Right atrium auricular region (tissue), 2 donors: ENCODE measurements at places on chromosomes 3 and 15. TPM values are rescaled to one million over a fixed set of nuclear protein-coding genes. Genes with fewer than 3 reads are reported as not detected.

DNA sequence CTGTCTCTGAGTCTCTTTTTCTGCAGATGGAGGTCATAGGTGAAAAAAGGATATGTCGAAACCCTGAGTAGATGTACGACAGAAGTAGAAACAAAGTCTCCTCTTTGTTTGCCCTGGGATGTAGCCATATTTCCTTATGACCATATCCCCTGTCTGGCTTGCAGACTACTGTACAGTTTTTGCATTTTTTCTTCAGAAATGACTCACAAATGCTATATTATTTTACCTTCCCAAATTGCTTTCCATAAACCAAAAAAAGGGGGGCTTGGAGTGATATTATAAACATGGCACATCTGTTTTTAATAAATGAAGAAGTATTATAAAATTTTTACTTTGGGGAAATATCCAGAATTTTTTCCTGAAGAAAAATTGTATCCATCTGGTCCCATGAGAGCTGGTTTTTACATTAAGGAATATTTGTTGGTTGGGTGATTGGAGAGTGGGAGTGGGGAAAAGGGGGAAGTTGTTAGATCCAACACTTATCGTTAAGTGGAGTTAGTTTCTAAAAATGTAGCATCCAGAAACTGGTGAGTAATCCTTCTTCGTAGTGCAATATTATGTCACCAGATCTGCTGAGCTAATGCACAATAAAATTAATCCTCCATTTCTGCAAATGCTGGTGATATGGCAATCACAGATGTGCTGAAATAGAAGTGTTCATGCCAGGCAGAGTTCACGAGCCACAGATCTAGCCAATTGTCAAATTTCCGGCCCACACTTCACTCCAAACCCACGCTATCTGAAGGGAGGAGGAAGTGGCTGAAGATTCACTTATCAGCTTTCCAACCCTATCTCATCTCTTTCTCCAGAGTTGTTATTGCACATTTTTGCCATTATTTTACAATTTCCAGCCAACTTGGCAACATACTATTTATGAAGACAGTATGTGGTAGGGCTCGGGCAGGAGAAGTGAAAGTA is 313.6 kb upstream of the ATP11B start:
- no peak for DNase-seq

- DNase-seq, result no peak
Measured at GRCh38 chr15:43244092-43244491, 22.6 kb downstream of the TGM5 start.

DNA sequence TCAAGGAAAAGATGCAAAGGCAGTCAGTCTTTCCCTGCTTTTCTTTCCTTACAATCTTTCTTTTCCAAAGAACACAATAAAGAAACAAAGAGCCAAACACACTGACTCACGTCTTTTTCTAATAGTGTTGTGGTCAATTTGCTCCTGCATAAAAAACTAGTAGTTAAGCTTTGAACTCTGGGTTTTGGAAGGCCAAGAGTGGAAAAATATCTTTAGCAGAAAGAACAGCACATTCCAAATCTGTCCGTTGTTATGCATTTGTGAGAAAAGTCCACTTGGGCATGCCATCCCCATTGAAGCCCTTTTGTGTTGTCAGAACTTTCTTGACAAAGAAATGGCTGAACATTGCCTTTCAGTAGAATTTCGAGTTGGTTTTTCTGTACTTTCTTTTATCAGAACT is 18.2 kb downstream of the COL8A1 start:
- no peak for DNase-seq

DNA sequence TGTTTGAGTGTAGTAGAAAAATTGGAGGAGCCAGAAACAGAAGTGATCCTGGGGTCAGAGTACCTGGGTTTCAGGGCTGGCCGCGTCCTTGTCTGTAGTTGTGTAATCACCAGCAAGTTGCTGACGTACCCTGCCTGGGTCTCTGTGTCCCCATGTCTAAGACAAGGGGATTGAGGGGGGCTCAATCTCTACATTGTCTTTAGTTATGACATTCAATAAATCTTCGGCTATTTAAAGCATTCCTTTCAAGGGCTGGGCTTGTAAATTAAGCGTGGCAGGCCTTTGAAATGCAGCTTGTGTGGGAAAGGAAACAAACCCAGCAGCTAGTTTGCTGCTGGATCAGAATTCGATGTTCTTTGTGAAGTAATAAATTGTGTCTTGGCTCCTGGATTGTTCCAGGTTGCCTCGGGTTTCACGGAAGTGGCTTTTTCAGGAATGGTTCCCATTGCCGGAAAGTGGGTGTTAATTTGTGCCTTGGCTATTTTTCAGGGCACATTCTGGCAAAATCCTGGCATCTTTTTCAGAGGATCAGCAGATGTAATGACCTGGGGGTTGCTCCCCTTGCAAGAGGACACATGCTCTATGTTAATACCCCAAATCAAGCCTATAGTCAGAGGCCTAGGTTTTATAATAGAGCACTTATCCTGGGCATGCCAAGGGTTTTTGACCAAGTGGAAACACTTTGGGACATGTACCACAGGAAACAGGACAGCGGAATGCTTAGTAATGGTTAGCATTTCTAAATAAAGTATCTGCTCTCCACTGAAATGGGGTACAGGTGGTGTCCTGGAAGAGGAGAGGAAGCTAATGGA is 294.8 kb upstream of the NR2E3 start:
- DNase-seq, result no peak

DNA sequence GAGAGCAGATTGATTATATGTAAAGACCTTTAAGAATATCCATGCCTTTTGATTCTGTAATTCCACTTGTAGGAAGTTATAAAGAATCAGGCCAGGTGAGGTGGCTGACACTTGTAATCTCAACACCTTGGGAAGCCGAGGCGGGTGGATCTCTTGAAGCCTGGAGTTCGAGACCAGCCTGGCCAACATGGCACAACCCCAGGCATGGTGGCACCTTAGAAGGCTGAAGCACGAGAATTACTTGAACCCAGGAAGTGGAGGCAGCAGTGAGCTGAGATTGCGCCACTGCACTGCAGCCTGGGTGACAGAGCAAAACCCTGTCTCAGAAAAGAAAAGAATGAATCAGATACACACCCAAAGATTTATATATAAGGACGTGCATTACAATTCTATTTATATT is 33.9 kb downstream of the HRH1 start:
- no peak for DNase-seq

DNA sequence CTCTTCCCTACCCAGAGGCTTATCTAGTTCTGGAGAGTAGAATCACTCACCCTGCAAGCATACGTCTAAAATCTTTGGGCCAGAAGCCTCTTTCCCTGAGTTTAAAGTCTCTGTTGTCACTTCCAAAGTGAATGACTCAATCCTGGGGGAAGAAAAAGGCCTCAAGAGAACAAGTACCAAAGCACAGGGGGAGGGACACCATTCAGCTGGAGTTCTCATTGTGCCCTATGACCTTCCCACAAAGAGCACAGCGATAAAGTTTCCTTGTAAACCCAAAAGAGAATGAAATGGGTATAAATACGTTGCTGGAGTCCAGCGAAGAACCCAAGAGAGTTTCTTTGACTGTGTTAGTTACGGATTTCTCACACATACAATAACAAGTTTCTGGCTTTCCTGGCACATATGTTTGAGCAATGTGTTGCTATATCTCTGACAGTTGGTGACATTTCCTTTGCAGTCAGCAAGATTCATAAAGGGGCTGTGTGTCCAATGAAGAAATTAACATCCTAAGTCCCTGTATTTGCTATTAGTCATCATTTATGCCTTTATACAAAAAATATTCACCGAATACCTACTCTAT is 107.3 kb upstream of the PTPRG start:
- no peak for DNase-seq

- DNase-seq, result no peak
Measured at GRCh38 chr15:99522288-99522687, 43.5 kb upstream of the MEF2A start.

- no peak for DNase-seq
Measured at GRCh38 chr3:49553324-49553691, 969 bp upstream of the BSN start.

- DNase-seq, result no peak
Measured at GRCh38 chr3:159726231-159726964, 262.2 kb upstream of the IL12A start.

DNA sequence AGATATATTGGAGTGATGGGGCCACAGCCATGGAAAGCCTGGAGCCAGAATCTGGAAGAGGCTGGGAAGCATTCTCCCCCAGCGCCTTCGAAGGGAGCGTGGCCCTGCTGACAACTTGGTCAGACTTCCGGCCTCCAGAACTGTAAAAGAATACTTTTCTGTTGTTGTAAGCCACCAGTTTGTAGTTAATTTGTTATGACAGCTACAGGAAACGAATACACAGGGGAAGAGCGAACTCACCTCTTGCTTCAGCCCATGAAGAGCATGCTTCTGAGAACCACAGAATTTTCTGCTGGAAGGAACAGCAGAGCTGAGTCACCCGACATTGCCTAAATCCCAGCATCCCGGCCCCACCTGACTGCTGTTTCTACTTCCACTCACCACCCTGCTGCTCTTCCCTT is 501.7 kb downstream of the SHQ1 start:
- no peak for DNase-seq

DNA sequence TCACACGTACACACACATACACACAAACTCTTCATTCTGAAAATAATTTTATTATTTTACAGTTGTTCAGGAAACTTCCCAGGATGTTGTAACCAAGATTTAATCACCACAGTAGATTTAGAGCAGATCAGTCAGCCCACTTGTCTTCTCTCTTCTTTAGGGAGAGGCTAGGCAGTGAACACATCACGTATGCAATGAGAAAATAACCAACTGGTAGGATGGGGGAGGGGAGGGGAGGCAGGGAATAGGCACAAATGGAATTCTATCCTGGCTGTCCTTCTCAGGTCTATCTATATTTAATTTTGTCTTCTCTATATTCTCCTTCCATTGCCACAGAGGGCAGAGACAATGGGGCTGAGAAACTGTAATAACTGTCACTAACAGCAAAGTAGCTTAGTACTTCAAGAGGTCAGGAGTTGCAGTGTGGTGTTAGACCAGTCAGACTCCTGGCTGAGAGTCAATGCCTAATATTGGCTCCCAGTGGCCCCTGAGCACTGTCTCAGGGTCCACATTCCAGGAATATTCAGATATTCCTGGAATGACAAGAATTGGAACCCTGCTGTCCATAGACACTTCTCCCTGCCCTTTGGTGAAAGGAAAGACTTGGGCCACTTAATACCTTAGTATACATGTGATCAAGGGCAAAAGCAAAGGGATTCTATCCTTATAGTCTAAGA is 2.6 kb upstream of the HCLS1 start:
- DNase-seq, result no peak

DNA sequence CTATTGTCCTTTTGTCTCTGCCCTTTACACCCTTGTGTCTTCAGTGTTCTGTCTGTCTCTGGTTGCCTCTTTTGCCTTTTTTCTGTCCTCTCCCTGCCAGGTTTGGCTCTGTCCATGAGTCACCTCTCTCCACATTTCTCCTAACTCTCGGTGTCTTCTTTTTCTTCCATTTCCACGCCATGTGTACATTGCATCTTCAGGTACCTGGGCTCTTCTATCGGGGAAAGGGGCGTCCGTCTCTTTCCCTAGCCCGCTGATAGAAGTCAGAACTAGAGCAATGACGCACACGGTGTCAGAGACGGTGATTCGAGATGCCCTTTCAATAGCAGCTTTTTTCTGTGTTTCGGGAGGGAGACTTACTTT is 641 bp downstream of the OPA1 start:
- no peak for DNase-seq

The NANOGP8 gene
- 0.39 TPM for total RNA-seq

The CHRD gene
- total RNA-seq, result 7.0 TPM

The ANKRD34C gene
- total RNA-seq, result not detected

The RAD51 gene
- 0.30 TPM for total RNA-seq

The CASR gene
- total RNA-seq, result not detected

The RFTN1 gene
- total RNA-seq, result 15.9 TPM

The GTF2A2 gene
- total RNA-seq, result 35.9 TPM
